Bone marrow (tissue), 2 donors: ENCODE measurements at places on chromosomes 16 and 17.
A peak's percentile ranks its signal among the peaks of the same experiment; 100 is the strongest.

DNA sequence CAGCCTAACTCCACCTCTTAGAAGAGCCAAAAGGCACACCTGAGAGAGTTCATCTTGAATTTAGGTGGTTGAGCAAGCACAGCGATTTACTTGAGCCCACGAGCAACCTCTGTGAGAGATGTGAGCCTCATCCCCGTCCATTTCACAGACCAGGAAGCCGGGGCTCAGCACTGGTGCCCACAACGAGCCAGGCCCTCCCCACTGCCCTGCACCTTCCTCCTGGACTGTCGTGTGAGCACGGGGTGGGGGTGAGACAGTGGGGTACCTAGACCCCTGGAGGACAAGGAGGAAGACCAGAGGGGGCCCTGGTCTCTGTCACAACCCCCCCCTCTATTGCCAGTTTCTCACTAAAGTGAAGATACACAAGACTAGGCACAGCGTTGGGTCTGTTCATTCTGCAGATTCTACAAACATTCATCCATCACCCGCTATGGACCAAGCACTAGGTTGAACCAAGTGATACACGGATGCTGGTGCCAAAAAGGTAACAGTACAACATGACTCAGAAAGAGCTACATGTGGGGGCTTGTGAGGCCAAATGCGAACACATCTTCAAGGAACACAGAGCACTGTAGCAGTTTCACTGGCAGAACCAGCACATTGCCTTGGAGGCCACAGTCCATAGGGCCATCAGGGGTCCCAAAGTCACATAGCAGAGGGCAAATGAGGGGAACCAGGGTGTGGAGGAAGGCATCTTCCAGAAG, 231.9 kb downstream of the PARN start:
- DNase-seq: no peak

DNA sequence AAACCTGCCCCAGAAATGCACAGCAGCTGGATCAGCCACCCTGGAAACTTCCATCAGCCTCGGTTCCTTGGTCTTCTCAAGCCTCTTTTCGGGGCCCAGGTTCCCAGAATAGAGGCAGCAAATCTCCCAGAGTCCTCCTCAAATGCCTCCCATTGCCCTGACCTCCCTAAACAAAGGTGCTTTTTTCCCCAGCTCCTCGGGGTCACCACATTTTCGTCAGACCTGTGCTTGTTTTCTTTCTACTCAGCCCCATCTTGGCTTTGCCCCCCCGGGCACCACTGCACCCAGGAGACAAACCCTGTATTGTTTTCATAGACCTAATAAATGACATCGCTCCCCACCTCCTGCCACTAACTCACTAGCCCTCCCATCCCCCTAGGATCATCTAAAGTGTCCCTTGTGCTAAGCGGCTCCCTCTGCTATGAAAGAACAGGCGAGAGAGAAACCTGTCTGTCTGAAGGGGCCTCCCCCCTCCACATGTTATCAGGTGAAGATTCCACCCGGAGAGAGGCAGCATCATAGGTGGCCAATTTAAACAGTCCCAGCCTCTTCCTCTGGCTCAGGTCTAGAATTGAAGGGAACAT, 451.1 kb downstream of the SOX9 start:
- no peak for DNase-seq

DNA sequence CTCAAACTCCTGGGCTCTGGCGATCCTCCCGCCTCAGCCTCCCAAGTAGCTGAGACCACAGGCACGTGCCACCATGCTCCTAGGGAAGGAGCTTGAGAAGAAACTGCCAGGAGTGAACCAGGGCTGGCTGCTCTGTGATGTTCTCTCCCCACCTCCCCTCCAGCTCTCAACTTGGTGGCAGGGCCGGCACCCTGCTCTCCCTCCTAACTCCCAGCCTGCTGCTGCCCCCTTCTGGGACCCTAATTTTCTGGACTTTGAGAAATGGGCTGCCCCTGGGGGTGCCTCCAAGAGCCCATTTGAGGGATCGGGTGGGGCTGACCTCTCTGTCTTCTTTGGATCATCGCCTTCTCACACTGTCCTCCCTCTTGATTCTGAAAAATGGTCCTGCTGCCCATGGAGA, 14.9 kb upstream of the STAT3 start:
- peak; percentile 51 for DNase-seq

GRCh38 chr17:49859991-49860953, 12.4 kb upstream of the TAC4 start:
- DNase-seq: no peak

DNA sequence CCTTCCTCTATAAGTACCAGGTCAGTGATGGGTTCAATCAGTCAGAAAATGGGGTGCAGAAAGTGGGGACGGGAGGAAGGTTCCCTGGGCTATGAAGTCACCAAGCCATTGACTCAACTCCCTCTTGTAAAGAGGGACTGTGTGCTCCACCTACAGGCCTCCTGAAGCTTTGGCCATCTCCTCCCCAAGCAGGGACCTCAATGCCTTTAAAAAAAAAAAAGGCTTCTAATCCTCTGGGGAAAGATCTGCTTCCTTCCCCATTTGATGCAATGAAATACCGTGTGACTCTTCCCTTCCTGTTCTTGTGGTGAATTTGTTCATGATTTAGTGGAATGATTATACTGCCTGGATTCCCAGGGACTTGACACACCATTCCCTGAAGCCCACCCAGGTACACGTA, 30.8 kb downstream of the VWA3A start:
- DNase-seq: no peak

- no peak for DNase-seq
These were observed 11.5 kb downstream of the VEZF1 start for GRCh38 chr17:57976594-57976993.

DNA sequence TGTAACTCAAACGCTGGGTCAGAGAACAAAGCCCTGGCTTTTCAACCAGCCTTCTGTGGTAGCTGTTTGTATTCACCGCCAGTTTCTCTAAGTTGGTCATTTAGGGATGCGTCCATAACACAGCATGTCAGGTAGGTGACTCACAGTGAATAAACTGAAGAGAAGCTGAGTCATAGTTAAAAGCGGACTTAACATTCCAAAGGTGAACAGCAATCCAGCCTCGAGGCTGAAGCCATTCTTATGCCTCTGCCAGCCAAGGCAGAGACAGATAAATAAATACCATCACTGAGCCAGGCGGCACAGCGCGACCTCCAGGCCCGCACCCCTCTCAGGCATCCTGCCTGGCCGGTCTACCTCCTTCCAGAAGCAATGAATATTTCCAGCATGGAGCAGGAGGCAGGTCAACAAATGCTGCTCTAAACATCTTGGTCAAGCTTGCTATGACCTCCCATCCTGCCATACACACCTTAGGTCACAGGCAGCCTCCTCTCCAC, 12.4 kb upstream of the CACNG4 start:
- no peak for DNase-seq

GRCh38 chr16:30028438-30029076, 2.5 kb downstream of the TLCD3B start:
- DNase-seq: no peak

- DNase-seq: no peak
These were observed 287.8 kb downstream of the UTP18 start for GRCh38 chr17:51548125-51548524.

GRCh38 chr17:80146121-80147034, 550 bp downstream of the EIF4A3 start:
- peak; percentile 38 for DNase-seq

- no peak for DNase-seq
These were observed 42.2 kb downstream of the ABAT start for GRCh38 chr16:8716592-8716991.

DNA sequence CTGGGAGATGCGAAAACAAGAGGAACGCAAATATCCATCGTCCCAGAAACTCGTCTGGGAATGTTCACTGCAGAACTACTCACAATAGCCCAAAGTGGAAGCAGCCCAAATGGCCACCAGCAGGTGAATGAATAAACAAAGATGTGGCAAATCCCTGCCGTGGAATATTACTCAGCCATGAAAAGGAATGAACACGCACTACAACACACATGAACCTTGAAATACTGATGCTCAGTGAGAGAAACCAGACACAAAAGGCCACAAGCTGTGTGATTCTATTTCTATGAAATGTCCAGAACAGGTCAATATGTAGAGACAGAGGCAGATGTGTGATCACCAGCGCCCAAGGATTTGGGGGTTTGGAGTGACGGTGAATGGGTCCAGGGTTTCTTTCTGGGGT, 169.8 kb downstream of the IRF8 start:
- DNase-seq: no peak

GRCh38 chr17:76094046-76094445, 9.5 kb downstream of the EXOC7 start:
- DNase-seq: no peak
